ENCODE measurements at places on chromosomes 13 and 19.
A peak's percentile ranks its signal among the peaks of the same experiment; 100 is the strongest.

GRCh38 chr19:39409208-39410016 lies 2.8 kb downstream of the ZFP36 start:
- DNase-seq = peak; percentile 84

GRCh38 chr19:5968431-5969373 lies 9.2 kb downstream of the RANBP3 start:
- DNase-seq = no peak

DNA sequence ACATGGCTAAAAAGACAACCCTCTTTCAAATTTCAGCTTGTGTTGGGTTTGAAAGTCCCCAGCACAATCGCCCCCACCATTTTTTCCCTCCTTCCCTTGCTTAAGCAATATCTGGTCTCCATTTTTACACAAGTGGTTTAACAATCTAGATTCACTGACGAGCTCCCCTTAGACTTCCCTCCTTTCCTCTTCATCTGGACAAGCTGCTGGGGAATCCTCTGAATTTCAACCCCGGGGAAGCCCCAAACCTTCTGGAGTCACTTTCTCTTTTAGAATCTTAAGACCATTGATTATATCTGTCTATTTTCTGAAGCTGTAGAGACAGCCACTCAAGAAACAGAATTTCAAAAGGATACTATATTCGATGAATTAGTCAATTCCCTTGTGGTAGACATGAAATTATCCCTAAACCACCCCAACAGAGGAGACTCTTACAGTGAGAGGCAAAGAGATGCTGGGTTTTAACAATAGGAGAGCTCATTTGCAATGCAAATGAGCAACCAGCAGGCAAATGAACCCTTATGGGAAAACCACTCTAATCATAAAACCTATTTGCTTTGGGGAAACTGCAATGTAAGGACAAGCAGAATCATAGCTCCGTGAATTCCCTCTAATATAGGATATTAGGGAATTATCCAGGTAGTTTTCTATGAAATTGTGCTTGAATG lies 78.9 kb downstream of the TEX26 start:
- no peak for DNase-seq

DNA sequence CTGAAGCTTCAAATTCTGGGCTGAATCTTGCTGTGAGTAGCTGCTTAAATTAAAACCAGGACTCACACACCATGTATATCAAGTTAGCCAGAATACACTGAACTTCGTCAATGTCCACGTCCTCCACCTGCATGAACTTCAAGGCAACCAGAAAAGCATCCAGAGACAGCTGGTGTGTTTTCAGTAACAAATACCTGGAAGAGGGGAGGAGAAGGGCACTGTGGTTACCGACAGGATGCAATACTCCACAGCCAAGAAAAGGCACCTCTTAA lies 20.4 kb downstream of the PROZ start:
- no peak for DNase-seq

DNA sequence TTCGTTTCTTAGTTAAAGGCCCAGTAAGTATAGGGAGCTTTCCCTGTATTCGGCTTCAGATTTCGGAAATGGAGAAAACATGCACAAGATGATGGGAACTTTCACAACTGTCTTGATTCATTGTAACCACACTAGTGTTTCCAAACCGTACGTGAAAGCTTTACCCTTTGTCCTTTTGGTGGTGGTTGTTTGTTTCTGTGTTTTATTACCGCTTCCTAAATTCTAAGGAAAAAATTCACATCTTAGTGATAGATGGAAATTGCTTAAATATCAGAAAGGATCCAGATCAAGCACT lies 504 bp upstream of the VWA8 start:
- DNase-seq = no peak

GRCh38 chr13:103403148-103403740 lies 337.0 kb upstream of the SLC10A2 start:
- no peak for DNase-seq

GRCh38 chr13:27182844-27183497 lies 11.4 kb upstream of the USP12 start:
- DNase-seq = no peak

DNA sequence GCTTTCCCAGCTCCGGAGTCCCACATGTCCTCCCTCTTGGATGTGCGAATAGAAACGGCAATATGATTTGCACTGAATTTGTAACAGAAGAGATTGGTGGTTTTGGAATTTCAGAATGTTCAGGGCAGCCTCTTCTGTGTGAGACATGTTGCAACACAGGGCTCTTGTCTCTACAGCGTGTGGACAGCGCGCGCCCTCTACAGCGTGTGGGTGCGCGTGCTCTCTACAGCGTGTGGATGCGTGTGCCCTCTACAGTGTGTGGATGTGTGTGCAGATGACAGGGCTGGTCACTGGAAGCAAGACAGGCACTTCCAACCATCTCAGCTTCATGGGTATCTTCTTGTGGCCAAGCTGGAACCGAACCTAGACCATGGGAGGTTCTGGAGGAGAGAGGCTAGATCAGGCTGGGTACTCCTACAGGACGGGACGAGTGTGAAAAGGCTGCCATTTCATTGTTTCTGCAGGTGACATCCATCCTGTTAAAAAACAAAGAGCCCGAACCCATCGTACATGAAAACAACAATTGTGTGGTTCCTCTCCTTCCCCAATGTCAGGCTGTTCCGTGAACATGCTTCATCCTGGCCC lies 78.4 kb downstream of the TEX29 start:
- no peak for DNase-seq

GRCh38 chr19:55372316-55373081 lies 2.2 kb upstream of the IL11 start:
- no peak for DNase-seq

GRCh38 chr13:28268800-28269223 lies 130.5 kb downstream of the PAN3 start:
- DNase-seq = no peak

- DNase-seq = no peak
These were observed 194.0 kb upstream of the NBEA start for GRCh38 chr13:34748073-34748472.

- no peak for DNase-seq
These were observed 4.4 kb upstream of the CDK8 start for GRCh38 chr13:26249551-26249950.

- DNase-seq = no peak
These were observed 2.5 kb upstream of the RPL36 start for GRCh38 chr19:5687360-5688198.

DNA sequence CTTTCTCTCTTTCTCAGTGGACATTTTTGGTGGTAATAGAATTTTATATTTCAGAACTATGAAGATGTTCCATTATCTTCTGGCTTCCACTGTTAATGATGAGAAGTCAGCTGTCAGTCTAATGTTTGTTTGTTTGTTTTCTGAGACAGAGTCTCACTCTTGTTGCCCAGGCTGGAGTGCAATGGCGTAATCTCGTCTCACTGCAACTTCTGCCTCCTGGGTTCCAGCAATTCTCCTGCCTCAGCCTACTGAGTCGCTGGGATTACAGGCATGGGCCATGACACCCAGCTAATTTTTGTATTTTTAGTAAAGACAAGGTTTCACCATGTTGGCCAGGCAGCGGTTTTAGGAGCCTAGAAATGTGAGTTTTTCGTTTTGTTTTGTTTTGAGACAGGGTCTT lies 4.7 kb downstream of the ZNF317 start:
- no peak for DNase-seq

GRCh38 chr13:106098778-106099177 lies 436.7 kb downstream of the EFNB2 start:
- no peak for DNase-seq

DNA sequence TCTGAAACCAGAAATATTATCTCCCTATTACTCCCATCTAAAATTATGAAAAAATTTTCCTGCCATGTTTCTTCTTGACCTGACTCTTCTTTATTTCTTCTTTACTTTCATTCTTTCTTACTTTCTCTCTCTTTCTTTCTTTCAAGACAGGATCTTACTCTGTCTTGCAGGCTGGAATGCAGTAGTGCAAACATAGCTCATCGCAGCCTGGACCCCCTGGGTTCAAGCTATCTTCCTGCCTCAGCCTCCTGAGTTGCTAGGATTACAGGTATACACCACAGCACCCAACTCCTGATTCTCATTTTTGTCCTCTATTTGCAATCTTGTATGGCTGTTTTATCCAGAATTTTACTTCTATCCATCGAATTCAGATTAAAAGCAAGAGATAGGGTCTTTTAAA lies 631.1 kb downstream of the TBC1D4 start:
- DNase-seq = no peak

DNA sequence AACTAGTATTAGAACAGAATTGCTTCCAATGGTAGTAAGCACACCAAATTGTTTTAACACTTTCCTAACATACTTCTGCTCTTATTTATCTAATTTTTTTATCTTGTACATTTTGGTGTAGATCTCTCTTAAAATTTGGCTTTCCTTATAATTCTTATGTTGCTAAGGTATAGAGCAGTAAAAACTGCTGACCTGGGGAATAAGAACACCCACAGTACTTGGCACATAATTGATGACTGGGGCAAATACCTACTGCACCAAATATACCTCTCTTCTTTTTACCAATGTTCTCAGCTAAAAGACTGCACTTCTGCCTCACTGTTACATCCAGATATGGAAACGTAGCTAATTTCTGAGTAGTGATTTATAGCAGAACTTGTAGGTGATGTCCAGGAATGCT lies 642.2 kb downstream of the LIG4 start:
- no peak for DNase-seq

DNA sequence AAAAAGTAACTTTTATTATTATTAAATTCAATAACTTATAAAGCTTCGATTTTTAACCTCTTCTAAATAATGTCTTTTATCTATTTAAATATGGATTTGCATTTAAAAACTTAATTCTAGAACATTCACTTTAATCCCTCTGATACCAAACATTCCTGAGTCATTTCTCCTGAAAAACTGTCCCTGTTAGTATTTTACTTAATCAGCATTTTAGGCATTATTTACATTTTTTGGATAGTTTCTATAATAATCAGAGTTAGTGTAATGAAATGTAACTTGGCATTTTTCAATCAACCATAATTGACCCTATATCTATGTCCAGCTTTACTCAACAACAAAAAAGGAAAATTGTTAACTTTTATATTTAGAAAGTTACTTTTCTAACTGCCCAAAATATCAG lies 428.1 kb downstream of the PCDH17 start:
- DNase-seq = no peak

- DNase-seq = no peak
These were observed 15.2 kb downstream of the SIGLEC7 start for GRCh38 chr19:51157265-51157664.

DNA sequence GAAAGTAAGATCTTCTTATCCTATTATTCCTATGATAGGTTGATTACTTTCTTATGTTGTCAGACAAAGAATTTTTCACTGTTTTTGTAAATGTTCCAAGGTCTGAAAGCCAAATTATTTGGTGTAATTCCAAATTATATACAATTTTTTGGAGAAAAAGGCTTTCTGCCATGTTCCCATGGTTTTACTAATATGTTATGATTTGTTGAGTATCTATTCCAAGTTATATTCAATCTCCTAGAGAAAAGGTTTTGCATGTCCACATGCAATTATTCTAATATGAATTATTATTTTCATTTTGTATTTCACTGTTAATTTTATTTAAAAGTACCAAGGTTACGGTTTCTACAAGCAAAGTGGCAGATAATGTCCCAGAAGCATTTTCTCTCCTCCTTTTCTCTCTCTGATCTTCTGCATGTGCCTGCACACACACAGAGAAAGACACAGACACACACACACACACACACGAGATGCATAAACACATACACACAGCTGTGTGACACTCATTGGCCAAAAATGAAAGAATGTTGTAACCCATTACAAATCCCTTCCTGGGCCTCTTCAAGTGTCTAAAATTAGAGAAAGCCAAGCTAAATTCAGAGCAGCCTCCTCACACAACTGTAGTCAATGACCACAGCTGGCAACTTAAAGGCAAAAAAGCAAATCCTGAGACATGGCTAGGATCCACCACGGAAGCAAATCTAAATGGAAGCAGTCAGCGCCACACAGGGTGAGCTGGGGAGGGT lies 621.0 kb downstream of the EFNB2 start:
- DNase-seq = no peak
